Bronchial epithelial cell (primary cell): ENCODE measurements at places on chromosomes 11 and 22. TPM values are rescaled to one million over a fixed set of nuclear protein-coding genes. Genes with fewer than 3 reads are reported as not detected.

Gene WNT7B
- 18.2 and 23.9 TPM in 2 replicates for total RNA-seq

Gene CBLIF
- not detected in 2 replicates for total RNA-seq

Gene PLEKHB1
- 0.13 TPM in 1 of 2 replicates, not detected in the other for total RNA-seq

Gene MRPL11
- 38.5 and 43.7 TPM in 2 replicates for total RNA-seq

Gene HEPN1
- not detected in 2 replicates for total RNA-seq

Gene LUZP2
- under 0.01 TPM in 1 of 2 replicates, not detected in the other for total RNA-seq

Gene RBM4
- 173 and 246 TPM in 2 replicates for total RNA-seq

Gene MRGPRX4
- not detected in 2 replicates for total RNA-seq

Gene PRG3
- not detected in 2 replicates for total RNA-seq

Gene GAL
- 0.53 and 0.77 TPM in 2 replicates for total RNA-seq

Gene IL10RA
- total RNA-seq = 0.13 TPM in 1 of 2 replicates, not detected in the other

Gene LZTR1
- 14.7 and 23.2 TPM in 2 replicates for total RNA-seq

Gene SYT12
- 2.0 and 2.9 TPM in 2 replicates for total RNA-seq

Gene FUT4
- total RNA-seq = 1.0 and 1.8 TPM in 2 replicates

Gene KCNK4
- total RNA-seq = under 0.01 TPM in 1 of 2 replicates, not detected in the other

Gene KCTD21
- total RNA-seq = 3.7 and 5.6 TPM in 2 replicates

Gene CELSR1
- total RNA-seq = 39.0 and 60.0 TPM in 2 replicates

Gene FKBP2
- 45.0 and 91.1 TPM in 2 replicates for total RNA-seq

Gene MGAT3
- total RNA-seq = 0.13 and 0.53 TPM in 2 replicates

Gene OR6X1
- not detected in 2 replicates for total RNA-seq

Gene FAM111B
- under 0.01 TPM in 2 replicates for total RNA-seq

Gene MOGAT2
- not detected in 2 replicates for total RNA-seq

Gene LGALS1
- total RNA-seq = 1,816 and 1,987 TPM in 2 replicates

Gene OR8A1
- not detected in 2 replicates for total RNA-seq

Gene TTC17
- 74.2 and 90.3 TPM in 2 replicates for total RNA-seq

Gene MFNG
- total RNA-seq = 0.26 and 1.3 TPM in 2 replicates

Gene IFITM10
- 1.3 and 2.4 TPM in 2 replicates for total RNA-seq

Gene HMOX1
- 3.9 and 5.2 TPM in 2 replicates for total RNA-seq

Gene OTOG
- total RNA-seq = not detected in 2 replicates

Gene LDHA
- total RNA-seq = 898 and 1,075 TPM in 2 replicates
